Thyroid gland (tissue), 4 donors: ENCODE measurements at places on chromosomes 4 and X. TPM values are rescaled to one million over a fixed set of nuclear protein-coding genes. Genes with fewer than 3 reads are reported as not detected.

DRD5 gene
- total RNA-seq: not detected

ETDB gene
- not detected for total RNA-seq

FAM47A gene
- total RNA-seq: not detected

JADE1 gene
- total RNA-seq: 71.9 TPM

DNA sequence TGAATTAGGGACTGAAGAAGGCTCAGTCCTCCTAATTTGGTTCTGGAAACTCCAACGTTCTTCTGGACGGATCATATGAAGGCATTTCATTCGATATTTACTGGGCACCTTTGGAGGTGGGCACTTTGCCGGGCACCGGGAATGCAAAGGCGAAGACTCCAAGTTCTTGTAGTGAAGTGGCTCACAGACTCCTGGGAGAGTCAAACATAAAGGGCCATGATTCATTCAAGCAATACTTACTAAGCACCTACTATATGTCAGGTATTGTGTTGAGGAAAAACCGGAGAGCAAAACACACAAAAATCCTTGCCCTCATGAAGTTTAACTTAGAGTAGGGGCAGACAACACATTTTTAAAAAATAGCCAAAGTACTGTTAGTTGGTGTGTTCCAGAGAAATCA lies 17.0 kb upstream of the ERCC6L start:
- no peak overlapping the region for H3K27ac ChIP-seq
- H3K4me1 ChIP-seq: peaks cover 11% of the 10 kb centered on the region
- H3K36me3 ChIP-seq: no peaks in the 10 kb centered on the region
- no peaks in the 10 kb centered on the region for H3K27me3 ChIP-seq
- no peak overlapping the region for H3K4me3 ChIP-seq

- no peak overlapping the region for H3K27ac ChIP-seq
- no peaks in the 10 kb centered on the region for H3K36me3 ChIP-seq
- H3K4me1 ChIP-seq: no peaks in the 10 kb centered on the region
- no peak overlapping the region for H3K4me3 ChIP-seq
- DNase-seq: no peak
Measured at GRCh38 chr4:113825272-113825671, 63.7 kb upstream of the CAMK2D start.

GRCh38 chr4:53378171-53378482 lies 686 bp downstream of the FIP1L1 start:
- H3K4me3 ChIP-seq: peak overlapping the region; percentile 82
- H3K27ac ChIP-seq: peak overlapping the region; percentile 75
- H3K4me1 ChIP-seq: peaks cover 13% of the 10 kb centered on the region
- DNase-seq: no peak

GRCh38 chrX:10401239-10401638 lies 219.1 kb downstream of the MID1 start:
- H3K4me1 ChIP-seq: no peaks in the 10 kb centered on the region
- no peaks in the 10 kb centered on the region for H3K27me3 ChIP-seq
- no peaks in the 10 kb centered on the region for H3K36me3 ChIP-seq
- no peak overlapping the region for H3K27ac ChIP-seq

- H3K36me3 ChIP-seq: no peaks in the 10 kb centered on the region
- no peaks in the 10 kb centered on the region for H3K27me3 ChIP-seq
- no peak overlapping the region for H3K27ac ChIP-seq
- DNase-seq: no peak
- no peak overlapping the region for H3K4me3 ChIP-seq
Measured at GRCh38 chr4:102757681-102758080, 3.1 kb downstream of the MANBA start.

DNA sequence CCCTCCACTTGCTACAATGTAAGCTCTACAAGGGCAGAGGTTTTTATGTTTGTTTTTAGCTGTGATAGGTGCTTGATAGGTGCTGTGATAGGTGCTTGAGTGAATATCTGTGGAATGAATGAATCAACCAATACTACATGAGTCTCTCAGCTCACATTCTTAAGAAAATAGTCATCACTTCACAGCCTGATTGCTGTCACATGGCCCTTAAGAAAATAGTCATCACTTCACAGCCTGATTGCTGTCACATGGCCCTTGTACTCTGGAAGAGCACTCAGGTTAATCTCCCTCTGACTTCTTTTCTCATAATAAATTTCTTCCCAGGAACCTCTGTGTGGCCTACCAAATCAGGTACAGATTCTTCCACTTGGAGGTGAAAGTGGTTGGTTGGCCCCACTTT lies 335.2 kb downstream of the TENM3 start:
- no peak overlapping the region for H3K4me3 ChIP-seq
- peak overlapping the region; percentile 56 for H3K27ac ChIP-seq
- H3K4me1 ChIP-seq: peaks cover 11% of the 10 kb centered on the region

DNA sequence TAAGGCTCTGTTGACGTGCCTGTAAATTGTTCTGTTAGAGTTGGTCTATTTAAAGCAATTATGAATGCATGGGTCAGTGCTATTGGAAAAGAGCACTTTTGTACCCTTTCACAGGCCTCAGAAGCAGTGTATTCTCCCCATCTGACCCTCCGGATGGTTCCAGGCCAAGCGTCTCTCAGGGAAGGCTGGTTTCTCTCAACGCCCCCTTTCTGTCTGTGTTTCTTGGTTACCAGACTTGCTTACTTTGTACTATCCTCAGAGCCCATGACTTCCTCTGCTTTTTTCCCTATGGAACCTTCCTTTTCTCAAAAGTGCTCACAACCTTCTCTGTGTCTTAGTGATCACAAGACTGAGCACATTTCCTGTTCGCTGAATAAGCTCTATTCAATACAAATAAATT lies 559.3 kb upstream of the ZFP42 start:
- DNase-seq: no peak
- no peaks in the 10 kb centered on the region for H3K36me3 ChIP-seq
- H3K27me3 ChIP-seq: no peaks in the 10 kb centered on the region

DNA sequence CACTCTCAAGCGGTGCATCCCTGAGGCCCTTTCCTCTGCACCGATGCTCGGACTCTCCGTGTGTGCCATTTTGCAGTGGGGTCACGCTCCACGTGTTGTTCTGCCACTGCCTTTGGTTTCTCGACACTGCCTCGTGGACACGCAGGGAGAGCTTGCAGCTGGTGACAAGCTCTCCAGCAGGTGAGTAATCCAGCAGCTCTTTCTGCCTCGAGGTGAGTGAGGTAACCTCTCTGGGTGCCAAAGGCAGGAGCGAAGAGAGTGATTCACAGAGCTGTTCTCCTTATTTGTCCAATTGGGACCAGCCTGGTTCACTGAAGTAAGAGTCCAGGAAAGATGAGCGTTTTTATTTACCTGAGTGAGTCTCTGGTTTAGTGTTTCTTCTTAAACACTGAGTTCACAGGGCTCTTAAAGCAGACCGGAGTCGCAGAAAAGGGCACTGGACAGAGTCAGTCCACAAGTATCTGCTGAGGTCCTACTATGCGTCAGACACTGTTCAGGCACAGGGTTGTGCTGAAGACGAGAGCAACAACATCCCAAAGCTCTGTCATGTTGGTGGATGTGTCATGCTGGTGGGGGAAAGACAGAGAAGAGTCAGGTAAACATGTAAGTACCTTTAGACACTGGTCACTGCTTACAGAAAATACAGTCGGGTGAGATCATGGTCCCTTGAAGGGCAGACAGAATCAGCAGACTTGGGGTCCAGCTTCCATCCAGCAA lies 61.8 kb downstream of the FHDC1 start:
- H3K27ac ChIP-seq: no peak overlapping the region
- no peak overlapping the region for H3K4me3 ChIP-seq
- no peaks in the 10 kb centered on the region for H3K27me3 ChIP-seq
- no peaks in the 10 kb centered on the region for H3K36me3 ChIP-seq
- H3K4me1 ChIP-seq: no peaks in the 10 kb centered on the region

DNA sequence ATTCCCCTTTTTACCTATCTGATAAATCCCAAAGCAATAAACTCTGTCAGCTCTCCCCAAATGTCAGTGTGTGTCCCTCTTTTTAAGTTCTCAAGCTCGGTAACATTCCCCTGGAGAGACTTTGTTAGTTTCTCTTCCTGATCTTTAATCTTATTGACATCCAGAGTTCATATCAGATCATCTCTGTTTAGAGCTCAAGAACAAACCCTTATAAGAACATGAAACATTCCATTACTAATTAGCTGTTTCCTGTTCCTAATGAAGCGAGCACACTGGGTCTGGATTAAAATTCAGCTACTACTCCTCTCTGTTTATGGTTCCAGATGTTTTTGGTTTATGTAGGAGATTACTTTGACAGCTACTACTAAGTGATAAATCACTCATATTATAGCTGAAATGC lies 681.5 kb downstream of the DACH2 start:
- no peaks in the 10 kb centered on the region for H3K4me1 ChIP-seq
- no peaks in the 10 kb centered on the region for H3K27me3 ChIP-seq
- no peak for DNase-seq
- H3K4me3 ChIP-seq: no peak overlapping the region
- H3K36me3 ChIP-seq: no peaks in the 10 kb centered on the region

GRCh38 chr4:150679765-150680343 lies 97.9 kb downstream of the MAB21L2 start:
- H3K27me3 ChIP-seq: no peaks in the 10 kb centered on the region
- H3K36me3 ChIP-seq: no peaks in the 10 kb centered on the region
- H3K27ac ChIP-seq: no peak overlapping the region
- H3K4me3 ChIP-seq: no peak overlapping the region
- H3K4me1 ChIP-seq: no peaks in the 10 kb centered on the region

DNA sequence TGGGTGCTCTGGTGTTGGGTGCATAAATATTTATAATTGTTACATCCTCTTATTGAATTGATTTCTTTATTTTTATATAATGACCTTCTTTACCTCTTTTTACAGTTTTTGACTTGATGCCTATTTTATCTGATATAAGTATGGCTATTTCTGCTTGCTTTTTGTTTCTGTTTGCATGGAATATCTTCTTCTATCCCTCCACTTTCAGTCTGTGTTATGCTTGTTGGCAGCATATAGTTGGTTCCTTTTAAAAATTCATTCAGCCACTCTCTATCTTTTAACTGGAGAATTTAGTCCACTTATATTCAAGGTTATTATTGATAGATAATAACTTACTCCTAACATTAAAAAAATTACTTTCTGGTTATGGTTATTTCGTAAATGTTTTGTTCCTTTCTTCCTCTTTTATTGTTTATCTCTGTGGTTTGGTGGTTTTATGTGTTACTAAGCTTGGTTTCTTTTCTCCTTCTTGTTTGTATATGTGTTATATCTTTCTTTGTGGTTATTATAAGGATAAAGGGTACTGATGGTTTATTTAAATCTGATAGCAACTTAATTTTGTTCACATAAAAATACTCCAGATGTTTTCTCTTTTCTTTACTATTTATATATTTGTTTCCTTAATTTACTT lies 69.5 kb downstream of the IL15 start:
- no peak overlapping the region for H3K27ac ChIP-seq
- no peaks in the 10 kb centered on the region for H3K4me1 ChIP-seq
- no peaks in the 10 kb centered on the region for H3K27me3 ChIP-seq
- no peaks in the 10 kb centered on the region for H3K36me3 ChIP-seq
- no peak overlapping the region for H3K4me3 ChIP-seq

- no peaks in the 10 kb centered on the region for H3K36me3 ChIP-seq
- DNase-seq: no peak
- H3K4me3 ChIP-seq: no peak overlapping the region
- no peaks in the 10 kb centered on the region for H3K27me3 ChIP-seq
- no peaks in the 10 kb centered on the region for H3K4me1 ChIP-seq
Measured at GRCh38 chrX:138885886-138886285, 174.4 kb upstream of the FGF13 start.

DNA sequence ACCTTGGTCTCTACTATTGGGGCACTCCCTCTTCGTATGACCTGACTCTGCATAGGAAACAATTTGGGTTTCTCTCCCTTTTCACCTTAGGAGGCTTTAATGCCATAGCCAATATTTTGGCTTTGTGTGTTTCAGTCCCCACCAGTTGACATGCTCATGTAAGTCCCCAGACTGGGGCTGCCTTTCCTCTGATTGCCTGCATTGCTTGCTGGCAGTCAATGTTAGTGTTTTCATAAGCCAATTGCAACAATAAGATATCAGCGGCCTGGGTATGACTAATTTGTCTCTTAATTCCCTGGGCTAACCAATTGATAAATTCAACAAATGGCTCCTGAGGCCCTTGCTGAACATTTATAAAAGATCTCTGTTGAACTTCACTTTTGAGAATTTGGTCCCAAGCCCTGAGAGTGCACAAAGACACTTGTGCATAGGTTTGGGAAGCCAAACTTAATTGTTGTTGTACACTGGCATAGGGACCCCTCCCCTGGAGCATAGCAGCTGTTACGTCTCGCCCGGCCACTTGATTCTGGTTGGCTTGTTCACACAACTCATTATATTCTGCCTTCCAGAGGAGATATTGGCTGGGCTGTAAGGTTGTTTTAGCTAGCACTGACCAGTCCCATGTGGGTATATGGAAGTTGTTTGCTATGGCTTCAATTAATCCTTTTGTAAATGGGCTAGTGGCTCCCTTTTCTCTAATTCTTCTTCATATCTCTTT lies 206.2 kb downstream of the PABPC4L start:
- H3K4me3 ChIP-seq: no peak overlapping the region
- H3K27ac ChIP-seq: no peak overlapping the region
- no peak for DNase-seq
- H3K4me1 ChIP-seq: no peaks in the 10 kb centered on the region

DNA sequence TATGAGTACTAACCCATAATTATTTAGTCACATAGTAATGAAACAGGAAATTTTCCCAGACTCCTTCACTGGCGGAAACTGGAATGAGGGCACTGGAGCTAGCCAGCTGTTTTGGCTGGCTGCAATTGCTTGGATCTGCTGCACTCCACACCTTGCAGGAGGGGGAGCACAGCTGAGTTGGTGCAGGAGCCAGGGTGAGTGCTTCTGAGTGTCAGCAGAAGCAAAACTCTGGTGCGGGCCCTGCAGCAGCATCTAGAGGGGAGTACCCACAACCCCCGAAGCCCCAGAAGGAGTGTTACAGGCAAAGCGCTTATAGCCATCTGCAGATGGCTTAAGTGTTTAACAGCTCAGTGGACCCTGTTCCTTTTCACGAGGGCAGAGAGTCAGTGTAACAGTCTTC lies 96.1 kb downstream of the RPA4 start:
- no peak overlapping the region for H3K4me3 ChIP-seq
- H3K27ac ChIP-seq: no peak overlapping the region
- H3K4me1 ChIP-seq: no peaks in the 10 kb centered on the region
- DNase-seq: no peak
- H3K27me3 ChIP-seq: no peaks in the 10 kb centered on the region
- H3K36me3 ChIP-seq: no peaks in the 10 kb centered on the region
